ENCODE measurements at places on chromosomes 11 and 22.

- no peak for DNase-seq
Measured at GRCh38 chr11:10886652-10887250, 28.9 kb upstream of the ZBED5 start.

GRCh38 chr11:95891423-95892170, 32.3 kb downstream of the MTMR2 start:
- DNase-seq = no peak

- DNase-seq = no peak
Measured at GRCh38 chr11:92892802-92893684, 76.4 kb upstream of the MTNR1B start.

- no peak for DNase-seq
Measured at GRCh38 chr11:10395166-10395897, 59.7 kb upstream of the AMPD3 start.

GRCh38 chr11:108838102-108838791, 173.4 kb downstream of the DDX10 start:
- DNase-seq = no peak

DNA sequence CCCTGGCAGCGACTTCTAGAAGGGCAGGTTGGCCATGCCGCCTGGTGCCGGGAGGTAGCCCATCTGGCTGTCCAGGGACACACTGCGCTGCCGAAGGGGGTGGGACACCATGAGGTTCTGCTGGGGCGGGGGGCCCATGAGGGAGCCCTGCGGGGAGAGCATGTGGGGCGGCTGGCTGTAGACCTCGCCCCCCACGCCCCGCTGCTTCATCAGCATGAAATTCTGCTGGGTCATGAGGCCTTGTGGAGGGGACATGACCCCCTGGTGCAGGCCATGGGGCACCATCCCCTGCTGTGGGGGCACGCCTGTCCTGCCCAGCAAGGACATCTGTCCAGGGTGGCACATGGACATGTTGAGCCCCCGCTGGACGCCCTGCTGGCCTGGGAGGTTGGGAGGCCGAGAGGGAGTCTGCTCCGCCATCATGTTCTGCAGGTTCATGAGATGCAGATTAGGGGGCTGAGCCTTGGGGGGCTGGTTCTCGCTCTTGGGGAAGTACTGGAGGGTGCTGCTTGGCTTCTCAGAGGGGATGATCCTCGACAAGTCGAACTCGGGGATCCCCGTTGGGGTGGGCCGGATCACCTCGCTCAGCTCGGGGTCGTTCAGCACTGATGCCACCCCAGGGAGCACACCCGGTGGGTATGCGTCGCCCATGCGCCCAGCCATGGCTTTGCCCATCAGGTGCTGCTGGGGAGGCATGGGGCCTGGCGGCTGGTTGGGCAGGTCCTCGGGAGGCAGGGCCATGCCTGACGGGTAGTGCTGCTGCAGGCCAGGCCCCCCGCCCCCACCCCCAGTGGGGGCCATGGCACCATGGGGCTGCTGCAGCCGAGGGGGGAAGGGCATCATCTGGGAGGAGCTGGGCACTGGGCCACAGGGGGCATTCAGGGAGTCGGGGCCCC, 15.0 kb downstream of the CXCR5 start:
- DNase-seq = no peak
